ENCODE measurements at places on chromosomes 5 and 9.

DNA sequence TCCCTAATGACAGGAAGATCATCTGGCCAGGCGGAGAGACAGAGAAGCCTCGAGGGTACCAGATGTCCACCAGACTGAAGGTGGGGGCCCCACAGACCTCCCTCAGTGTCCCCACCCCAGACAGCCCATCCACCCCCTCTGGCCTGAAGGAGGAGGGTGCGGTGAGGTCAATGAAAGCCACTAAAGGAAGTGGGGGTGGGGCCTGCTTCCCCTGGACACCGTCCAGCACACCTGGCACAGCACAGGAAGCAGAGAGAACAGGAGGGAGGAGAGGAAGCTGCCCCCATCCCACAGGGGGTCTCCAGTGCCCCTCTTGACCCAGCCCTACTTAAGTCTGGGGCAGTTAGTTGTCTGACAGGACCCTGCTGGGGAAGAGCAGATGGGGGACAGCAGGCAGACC, 11.2 kb downstream of the LRRC26 start:
- DNase-seq: no peak

GRCh38 chr9:34256104-34256503, 73.0 kb downstream of the KIF24 start:
- no peak for DNase-seq

DNA sequence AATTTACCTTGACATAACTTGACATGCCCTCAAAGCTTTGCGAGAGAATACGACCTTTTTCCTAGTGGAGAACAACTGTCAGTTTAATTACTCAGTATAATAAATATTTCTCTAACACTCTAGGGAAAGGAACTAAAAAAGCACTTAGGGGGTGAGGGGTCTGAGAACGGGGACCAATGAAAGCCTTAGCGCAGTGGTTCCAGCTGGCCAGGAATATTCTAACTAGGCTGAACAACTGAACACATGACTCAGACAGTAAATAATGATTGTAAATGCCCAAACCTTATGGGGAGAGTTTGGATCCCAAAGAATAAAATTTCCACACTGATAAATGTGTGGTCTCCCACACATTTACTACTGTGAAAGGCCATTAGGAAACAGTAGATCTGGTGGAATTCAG, 14.9 kb downstream of the MYO10 start:
- no peak for DNase-seq

DNA sequence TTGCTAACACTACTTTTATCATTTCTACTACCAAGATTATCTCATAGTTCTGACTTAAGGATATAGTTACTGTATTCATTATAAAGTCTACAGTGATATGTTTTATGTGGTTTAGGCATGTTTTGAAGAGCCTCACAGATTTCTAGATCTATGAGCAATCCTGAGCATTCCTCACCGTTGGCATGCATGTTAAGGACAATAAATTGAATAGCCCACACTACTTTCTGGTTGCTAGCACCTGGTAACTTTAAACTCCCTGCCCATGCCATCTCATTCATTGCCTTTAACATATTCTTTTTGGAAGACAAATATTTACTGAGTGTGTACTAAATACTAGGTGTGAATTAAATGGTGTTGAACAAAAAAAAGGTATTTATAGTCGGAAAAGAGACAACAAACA, 868.1 kb upstream of the CDH9 start:
- no peak for DNase-seq

DNA sequence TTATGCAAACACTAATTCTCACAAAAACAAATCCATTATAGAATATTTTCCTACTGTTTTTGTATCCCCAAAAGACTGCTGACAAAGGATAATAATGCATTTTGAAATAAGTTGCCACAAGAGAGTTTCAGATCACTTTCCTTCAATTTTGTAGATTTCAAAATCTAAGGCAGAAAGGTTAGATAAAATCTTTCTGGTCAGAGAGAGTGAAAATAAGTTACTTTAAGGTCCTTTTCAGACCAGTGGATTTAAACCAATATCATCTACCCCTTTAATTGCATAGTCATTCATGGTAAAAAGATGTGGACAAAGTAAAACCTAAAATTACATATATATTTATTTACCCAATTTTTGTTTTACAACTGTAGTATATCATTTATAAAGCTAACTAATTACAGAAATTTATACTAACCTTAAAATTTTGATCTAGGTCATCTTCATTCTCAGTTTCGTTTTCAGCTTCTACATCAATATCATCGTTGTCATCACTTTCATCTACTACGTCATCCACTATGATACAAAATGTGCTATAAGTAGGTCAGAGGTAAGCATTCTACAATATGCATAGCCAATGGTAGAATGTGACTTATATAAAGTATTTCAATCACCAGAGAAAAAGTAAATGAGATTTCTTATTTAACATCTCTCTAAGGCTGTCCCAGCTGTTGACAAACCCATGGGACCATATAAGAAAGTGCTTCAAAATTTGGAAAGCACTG, 95.7 kb downstream of the AGTPBP1 start:
- DNase-seq: no peak

DNA sequence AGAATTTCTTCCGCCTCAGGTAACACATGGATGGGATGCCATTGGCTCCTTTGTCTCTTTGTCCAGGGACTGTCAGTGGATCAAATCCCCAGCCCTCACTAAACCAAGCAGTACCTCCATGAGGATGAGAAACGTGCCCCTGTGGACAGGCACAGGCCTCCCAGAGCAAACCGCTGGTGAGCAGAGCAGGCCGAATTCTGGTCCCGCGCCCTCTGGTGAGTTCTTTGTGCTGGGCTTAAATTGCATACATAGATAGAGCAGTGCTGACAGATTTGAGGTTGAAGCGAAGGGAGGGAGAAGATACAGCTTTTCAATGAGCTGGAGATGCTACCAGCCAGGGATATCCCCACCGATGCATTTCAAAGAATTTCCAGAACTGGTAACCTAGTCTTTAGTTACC, 143.8 kb downstream of the HSD17B3 start:
- DNase-seq: no peak

- no peak for DNase-seq
These were observed 212.4 kb downstream of the HSD17B3 start for GRCh38 chr9:96089452-96090085.

DNA sequence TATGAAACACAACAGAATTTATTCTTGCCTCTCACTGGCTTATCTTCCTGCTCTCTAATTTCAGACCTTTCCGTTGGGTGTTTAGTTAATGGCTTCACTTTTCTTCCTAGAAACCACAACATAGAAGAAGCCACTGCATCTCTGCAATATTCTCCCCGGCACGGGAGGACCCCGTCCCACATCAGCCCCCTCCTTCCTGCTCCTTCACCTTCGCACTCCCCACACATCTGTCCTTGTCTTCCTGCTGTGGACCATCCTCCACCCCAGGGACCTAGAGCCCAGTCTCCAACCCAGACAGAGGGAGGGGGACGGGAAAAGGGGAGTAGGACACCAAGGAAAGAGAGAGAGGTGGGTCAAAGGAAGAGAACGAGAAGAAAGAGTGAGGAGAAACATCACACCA, 1.4 kb downstream of the OR2V1 start:
- no peak for DNase-seq

DNA sequence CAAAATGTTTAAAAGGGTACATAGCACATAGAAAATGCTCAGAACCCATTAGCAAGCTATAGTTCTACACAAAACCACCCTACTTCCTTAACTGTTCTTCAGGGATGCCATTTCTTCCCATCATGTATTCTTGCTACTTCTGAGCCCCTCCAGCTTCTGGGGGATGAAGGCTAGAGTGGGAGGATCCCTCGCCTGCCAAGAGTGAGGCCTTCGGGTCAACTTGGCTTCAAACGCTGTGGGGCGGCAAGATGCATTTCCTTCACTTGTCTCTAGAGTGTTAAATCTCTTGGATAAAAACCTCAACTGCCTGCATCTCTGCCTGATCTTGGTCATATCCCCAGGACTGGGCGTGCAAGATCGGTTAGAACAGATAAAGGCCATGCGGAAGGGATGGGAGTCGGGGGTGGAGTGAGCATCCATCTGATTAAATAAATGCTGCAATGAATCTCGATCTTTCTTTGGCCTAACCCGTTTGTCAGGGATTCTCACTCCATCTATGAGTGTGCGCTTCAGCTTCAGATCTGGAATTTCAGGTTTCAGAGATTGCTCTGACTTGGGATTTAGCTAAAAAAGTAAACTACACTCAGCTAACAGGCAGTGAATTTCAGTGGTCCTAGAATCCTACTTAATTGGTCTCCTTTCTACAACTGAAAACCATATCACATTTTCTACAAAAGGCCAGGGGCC, 118.0 kb upstream of the PANK3 start:
- no peak for DNase-seq

GRCh38 chr5:109247986-109248385, 161.8 kb downstream of the PJA2 start:
- DNase-seq: no peak

DNA sequence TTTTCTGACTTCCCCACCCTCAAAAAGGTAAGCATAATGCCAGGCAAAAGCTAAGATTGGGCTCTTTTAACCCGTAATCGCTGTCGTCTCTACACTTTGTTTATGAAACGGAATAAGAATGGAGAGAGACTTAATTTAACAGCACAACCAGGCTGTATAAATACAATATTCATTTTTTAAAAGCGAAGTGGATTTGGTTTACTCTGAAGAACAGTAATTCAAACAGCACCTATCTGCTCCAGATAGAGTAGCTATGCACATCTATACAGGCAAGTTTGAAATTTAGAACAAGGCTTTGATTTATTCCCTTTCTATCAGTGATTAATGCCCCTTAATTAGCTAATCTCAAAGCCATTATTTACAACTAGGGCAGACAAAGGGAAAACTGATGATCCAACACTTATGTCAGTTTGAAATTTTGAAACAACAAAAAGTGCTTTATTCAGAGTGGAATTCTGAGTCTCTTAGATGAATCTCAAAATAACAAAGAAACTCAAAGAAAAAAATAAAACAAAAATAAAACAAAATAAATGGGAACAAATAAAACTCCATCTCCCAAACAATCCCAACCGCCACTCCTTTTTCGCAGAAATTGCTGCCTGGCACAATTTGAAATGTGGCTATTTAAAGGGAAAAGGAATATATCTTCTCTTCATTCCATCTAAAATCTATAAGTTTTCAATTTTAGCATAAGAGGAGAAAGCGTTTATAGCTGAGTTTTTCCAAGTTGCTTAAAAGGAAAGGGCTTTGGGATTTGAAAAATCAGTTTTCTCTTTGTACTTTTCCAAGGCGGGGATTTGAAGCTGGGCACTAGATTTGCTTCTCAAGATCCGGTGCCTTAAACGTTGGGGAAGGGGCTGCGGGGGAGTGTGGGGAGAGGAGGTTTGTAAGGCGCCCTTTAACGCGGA, 298.6 kb downstream of the PARP8 start:
- no peak for DNase-seq

- no peak for DNase-seq
These were observed 37.8 kb downstream of the SLC46A2 start for GRCh38 chr9:112852741-112853504.

DNA sequence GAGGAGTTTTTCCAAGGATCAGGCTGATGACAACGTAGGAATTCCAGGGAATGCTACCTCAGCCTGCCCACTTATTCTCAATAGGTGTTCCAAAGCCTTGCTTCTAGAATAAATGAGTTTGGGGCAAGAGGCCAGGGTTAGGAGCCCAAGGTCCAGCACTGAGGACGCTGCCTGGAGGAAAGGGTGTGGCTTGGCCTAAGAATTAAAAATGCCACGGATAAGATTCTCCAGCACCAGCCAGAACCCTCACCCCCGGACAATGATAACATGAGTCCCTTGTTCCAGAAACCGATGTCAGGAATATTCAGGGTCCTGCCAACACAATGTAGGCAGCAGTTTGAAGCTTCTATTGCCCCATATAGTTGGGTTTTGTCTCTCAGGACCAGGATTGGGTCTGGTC, 7.6 kb downstream of the SPRY4 start:
- DNase-seq: no peak

- DNase-seq: no peak
These were observed 11.6 kb downstream of the ARHGEF28 start for GRCh38 chr5:73637565-73637964.

DNA sequence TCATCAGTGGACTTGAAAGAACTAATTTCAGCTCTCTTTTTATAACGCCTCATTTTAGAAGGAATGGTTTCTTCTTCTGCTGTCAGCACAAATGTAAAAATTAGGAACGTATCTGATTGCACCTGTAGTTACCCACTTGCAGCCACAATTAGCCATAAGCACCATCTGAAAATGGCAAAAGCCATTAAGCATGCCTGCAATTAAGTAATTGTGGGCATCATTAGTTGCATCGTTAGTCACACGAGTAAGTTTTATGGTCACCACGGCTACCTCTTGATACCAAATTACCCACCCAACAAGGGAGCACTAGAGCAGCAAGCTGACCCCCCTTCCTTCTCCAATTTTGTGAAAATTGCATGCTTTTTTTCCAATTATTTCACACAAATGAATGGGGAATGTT, 25.8 kb upstream of the SLC44A1 start:
- no peak for DNase-seq

GRCh38 chr5:172264815-172265395, 18.7 kb downstream of the UBTD2 start:
- no peak for DNase-seq

GRCh38 chr5:56335212-56335611, 102.1 kb upstream of the ANKRD55 start:
- no peak for DNase-seq

GRCh38 chr9:96418083-96418919, at the start of gene ZNF367:
ZNF367 (minus strand) TSS chr9:96418370; CDS start chr9:96418032, 338 bp downstream.
- DNase-seq: peak; percentile 80

Data from T follicular helper cell (primary cell).